ENCODE measurements at places on chromosomes 16 and 17.

GRCh38 chr16:2963074-2963722 is 877 bp upstream of the KREMEN2 start:
- ATAC-seq, result no peak

- no peak for ATAC-seq
These were observed 10.9 kb downstream of the LYRM9 start for GRCh38 chr17:27882162-27882840.

GRCh38 chr16:74623214-74623838 is 16.4 kb upstream of the GLG1 start:
- ATAC-seq, result no peak

GRCh38 chr16:88010968-88011483 is 59.8 kb downstream of the BANP start:
- ATAC-seq, result no peak

DNA sequence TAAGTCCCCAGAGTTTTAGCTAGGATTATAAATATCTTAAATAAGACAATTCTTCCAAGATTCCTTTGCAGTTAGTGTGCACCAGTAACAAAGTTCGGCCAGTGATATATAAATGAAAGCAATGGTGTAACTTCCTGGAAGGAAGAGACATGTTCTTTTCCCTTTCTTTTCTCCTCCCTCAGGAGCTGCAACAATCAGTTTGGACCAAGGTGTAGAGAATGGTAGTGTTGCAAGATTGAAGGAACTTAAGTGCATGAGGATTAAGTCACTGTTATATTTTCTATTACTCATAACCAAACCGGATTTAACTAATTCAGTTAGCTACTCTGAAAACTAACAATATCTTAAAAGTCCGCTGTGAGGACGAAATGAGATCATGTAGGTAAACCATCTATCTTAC is 68.9 kb upstream of the KCNJ16 start:
- no peak for ATAC-seq

GRCh38 chr16:28291651-28292626 is at the start of gene SBK1:
SBK1 (plus strand) TSS chr16:28292525; CDS start chr16:28317392, 24,867 bp downstream.
- ATAC-seq, result peak; percentile 95

- no peak for ATAC-seq
These were observed 41.6 kb downstream of the SNX11 start for GRCh38 chr17:48148854-48149786.

DNA sequence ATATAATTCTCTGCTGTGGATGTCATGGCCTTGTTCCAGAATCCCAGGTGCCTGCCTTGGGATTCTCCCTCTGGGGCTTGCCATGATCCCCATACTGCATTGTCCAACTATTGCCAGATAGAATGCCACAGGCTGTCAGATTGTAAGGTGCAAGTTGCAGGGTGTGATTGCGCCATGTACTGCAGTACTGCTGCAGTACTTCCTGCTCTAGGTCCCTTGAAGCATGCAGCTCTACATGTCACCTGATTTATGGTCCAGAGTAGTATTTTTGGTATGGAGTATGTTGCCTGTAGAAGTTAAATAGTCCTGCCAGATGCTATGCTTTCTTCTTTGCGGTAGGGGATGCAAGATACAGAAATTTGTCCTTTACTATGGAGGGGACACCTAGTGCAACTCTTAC is 7.0 kb upstream of the SLFN5 start:
- no peak for ATAC-seq

GRCh38 chr16:6698548-6698947 is 634.1 kb upstream of the RBFOX1 start:
- ATAC-seq, result no peak

DNA sequence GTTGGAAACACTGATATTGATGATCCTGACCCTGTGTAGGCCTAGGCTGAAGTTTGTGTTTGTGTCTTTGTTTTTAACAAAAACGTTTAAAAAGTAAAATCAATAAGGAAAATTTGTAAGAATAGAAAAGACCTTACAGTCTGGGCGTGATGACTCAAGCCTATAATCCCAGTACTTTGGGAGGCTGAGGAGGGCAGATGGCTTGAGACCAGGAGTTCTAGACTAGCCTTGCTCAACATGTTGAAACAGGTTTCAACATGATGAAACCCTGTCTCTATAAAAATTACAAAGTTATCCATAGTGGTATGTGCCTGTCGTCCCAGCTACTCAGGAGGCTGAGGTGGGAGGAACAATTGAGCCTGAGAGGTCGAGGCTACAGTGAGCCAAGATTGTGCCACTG is 18.3 kb upstream of the TOM1L1 start:
- ATAC-seq, result no peak

GRCh38 chr17:64212122-64212521 is 50.9 kb downstream of the TEX2 start:
- no peak for ATAC-seq

- peak; percentile 90 for ATAC-seq
These were observed 15.7 kb downstream of the SLC52A1 start for GRCh38 chr17:5019475-5019956.

Measured in activated CD4-positive, CD25-positive, alpha-beta regulatory T cell treated with anti-CD3 and anti-CD28 coated beads, Interleukin-2, amount 50 U/mL, for 24 hours (primary cell).